Head of caudate nucleus (tissue), 42 donors: ENCODE measurements at places on chromosomes 5 and 9.

GRCh38 chr5:33711094-33711679, 180.6 kb downstream of the ADAMTS12 start:
- no peak for DNase-seq

- no peak for DNase-seq
Observed at GRCh38 chr9:99511723-99512122, 289.6 kb downstream of the SEC61B start.

DNA sequence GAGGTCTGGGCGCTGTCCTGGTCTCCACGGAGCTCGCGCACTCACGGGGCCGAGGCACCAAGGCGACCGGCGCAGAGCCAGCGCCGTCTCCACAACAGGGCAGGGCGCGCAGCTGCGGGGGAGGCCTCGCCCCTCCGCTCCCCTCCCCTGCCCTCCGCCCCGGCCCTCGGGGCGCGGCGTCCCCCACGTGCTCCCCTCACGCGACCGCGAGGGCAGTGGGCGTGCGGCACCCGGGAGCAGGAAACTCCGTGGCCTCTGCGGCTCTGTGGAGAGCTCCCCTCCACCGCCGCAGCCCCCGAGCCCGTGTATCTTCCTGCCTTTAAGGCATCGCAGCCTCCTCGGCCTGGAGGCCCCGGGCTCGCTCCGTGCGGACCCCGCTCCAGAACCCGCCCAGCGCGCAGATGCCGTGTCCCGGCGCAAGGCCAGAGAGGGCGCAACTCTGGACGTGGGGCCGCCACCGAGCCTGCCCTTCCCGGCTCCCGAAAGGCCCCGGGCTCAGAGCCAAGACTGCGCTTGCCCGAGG, 708 bp upstream of the TUBB4B start:
- peak; percentile 78 for DNase-seq

DNA sequence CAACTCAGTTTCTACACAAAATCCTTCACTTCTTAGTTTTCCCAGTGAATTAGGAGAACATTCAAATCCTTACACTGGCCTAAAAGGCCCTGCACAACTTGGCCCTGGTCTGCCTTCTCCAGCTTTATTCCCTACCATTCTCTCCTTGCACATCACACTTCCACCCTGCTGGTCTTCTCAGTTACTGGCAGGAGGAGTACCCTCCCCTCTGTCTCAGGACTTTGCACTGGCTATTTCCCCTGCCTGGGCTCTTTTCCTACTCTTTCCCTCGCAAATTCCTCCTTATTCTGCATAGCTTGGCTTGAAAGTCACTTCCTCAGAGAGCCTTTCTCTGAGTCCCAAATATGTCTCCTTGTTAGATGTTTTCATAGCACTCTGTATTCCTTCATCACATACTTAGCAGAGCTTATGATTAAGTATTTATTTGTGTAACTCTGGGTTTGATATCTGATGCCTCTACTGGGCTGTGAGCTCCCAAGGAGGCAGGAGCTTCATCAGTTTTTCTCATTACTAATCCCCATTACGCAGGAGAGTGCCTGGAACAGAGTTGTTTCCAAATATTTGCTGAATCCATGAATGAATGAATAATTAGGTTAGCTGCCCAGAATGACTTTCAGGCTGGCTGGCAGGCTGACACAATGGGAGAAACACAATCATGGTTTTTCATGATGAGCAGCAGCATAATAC, 159.8 kb upstream of the KLF9 start:
- DNase-seq = no peak

DNA sequence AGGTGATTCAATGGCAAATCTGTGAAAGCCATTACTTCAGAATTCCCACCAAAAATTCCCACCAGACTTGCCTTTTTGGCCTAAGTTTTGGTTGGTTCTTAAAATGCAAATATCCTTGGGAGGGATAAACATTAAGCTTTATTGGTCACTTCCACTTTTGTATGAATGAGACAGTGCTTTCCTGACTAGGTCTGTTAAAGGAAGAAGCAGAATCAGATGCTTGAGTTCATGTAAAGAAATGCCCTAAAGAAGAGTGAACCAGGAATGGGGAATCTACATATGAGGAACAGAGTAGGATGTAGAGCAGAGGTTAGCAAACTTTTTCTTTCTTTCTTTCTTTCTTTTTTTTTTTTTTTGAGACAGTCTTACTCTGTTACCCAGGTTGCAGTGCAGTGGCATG, 129.3 kb downstream of the GCNT1 start:
- DNase-seq = no peak

GRCh38 chr9:26324786-26325443, 567.7 kb downstream of the CAAP1 start:
- DNase-seq = no peak

DNA sequence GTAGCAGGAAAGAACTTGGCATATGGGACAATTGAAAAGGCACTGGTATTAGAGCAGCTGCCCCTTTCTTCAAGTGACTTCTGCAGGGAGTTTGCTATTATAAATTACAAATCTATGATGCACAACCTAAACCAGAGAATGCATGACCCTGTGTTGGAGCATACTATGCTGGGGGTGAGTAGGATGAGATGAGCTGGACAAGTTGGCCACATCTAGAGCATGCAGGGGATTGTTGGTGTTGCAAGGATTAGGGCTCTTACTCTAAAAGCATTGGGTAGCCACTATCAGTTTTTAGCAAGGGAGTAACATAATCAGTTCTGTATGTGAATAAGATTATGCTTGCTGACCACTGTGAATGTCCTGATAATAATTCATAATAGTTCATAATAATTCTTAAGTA, 186.7 kb downstream of the KIAA0825 start:
- no peak for DNase-seq

DNA sequence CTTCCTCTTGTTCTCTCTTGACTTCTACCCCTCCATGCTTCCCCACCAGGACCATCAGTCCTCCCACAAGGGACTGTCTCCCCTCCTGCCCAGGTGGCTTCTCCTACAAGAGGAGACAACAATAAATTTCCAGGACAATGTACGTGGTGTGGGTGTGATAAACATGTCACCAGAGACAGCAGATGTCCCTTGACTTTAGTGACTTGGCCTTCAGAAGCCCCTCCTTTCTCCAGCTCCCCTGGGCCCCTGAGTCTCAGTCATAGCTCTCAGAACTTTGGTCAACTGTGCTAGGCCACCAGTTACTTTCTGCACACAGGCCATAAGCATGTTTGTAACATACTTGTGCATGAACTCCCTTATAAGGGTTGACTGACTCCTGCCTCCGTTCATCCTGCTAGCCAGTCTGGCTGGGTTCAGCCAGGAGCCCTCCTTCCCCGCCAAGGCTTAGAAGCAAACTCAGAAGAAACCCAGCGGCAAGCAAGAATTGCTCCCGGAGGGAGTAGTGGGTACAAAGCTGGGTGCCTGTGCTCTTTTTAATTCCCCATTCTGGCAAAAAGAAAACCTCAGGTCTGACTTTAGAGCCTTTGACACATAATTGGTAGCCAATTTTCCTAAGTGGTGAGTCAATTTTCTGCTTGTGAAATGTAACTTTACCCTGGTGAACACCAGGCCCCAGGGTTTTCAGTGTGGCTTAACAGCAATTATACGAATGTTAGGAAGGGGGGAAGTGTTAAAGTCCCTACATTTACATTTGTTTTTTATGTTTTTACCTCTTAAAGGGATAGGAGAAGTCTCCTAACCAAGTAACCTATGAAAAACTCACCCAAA, 49.2 kb downstream of the EBF1 start:
- DNase-seq = no peak
